ENCODE measurements at places on chromosomes 7 and 10.

- peak; percentile 64 for DNase-seq
These were observed at the start of gene JCAD for GRCh38 chr10:30059209-30060107. JCAD (minus strand) TSS chr10:30059586; CDS start chr10:30047812, 11,774 bp downstream.

- peak; percentile 46 for DNase-seq
These were observed 24.9 kb upstream of the ADO start for GRCh38 chr10:62779487-62780248.

- no peak for DNase-seq
These were observed 85.6 kb downstream of the ST8SIA6 start for GRCh38 chr10:17368708-17369272.

- DNase-seq: no peak
These were observed 1.4 kb downstream of the HYAL4 start for GRCh38 chr7:123846217-123846891.

- no peak for DNase-seq
These were observed 30.1 kb downstream of the SND1 start for GRCh38 chr7:127682140-127682539.

DNA sequence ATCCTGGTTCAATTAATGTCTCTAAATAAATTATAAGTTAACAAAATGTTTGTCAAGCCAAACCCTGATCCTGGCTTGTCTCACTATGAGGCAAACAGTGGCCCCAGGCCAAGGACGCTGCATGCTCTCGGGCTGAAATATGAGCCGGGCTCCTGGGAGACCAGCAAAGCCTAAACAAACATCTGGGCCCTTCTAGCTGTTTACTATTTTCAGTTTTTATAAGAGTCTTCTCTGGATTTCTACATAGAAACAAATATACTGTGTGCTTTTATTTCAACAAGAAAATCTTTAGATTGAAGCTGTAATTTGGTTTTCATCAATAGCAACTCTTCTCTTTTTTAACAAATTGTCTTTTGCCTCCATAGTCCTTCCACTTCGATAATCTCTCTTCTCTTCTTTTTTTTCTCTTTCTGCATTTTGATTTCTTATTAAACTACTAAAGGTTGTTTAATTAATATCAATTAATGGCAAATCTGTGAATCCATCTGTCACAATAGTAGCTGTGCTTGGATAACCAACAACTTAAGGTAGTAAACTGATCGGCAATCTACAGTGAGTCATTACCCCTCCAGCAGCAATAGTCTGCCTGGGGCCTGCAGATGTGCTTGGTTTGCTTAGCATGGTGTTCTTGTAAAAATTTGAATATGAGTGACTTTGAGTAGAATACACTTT lies 83.3 kb upstream of the DNAJC1 start:
- DNase-seq: no peak

- DNase-seq: peak; percentile 83
These were observed 55.8 kb downstream of the RBM17 start for GRCh38 chr10:6144406-6145165.

DNA sequence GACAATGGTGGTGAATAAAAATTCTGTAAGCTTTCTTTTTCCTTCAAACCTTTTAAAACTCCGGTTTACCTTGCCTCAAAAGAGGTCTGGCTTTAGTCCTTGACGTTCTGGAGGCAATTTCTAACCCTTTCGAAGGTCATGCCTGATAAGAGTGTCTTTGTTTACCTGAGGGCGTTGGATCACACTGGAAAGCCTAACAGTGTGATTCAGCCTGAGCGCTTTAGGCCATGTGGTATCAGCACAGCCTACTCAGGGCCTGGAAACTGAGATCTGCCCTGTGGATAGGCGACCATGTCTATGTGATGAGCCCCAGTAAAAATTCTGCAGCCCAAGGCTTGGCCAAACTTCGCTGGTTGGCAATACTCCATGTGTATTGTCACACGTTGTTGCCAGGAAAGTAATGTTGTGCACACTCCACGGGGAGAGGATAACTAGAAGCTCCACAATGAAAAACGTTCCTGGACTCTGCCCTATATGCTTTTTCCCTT lies 10.7 kb downstream of the CCDC6 start:
- no peak for DNase-seq

GRCh38 chr10:11520892-11521291 lies 90.6 kb downstream of the USP6NL start:
- DNase-seq: no peak

DNA sequence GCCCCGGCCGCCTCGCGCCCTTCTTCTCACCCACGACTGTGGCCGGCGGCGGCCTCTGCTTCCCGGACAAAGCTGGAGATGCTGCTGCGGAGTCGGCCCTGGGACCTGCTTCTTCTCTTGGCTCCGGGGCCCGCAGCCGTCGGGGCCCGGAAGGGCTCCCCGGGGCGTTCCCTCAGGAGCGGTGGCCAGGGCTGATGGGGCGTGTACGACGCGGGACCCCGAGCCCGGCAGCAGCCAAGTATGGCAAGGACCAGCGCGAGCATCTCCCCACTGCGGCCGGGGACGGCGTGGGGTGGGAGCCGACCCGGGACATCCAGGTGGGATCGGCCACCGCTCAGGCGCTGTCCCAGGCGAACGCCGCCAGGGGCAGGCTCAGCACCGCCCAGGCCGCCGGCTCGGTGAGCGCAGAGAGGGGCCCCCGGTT lies 27.6 kb upstream of the BMS1 start:
- DNase-seq: no peak

DNA sequence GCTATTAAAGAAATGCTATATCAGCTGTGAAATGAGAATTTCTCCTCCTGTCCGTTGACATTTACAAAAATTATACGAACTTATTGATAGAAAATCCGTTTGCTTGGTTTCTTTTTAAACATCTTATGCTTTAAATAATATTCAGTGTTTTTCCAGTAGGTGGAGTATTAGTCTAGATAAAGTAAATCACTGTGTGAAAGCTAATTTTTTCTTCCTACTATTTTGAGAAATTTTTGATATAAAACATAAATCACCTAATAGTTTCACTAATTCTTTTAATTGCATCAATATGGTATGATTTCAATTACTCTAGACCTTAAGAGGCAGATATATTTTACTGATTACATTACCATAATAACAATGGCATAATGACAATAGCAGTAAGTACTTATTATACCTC lies 335.2 kb upstream of the C7orf33 start:
- DNase-seq: no peak

GRCh38 chr10:103812004-103812403 lies 43.4 kb downstream of the SH3PXD2A start:
- no peak for DNase-seq

DNA sequence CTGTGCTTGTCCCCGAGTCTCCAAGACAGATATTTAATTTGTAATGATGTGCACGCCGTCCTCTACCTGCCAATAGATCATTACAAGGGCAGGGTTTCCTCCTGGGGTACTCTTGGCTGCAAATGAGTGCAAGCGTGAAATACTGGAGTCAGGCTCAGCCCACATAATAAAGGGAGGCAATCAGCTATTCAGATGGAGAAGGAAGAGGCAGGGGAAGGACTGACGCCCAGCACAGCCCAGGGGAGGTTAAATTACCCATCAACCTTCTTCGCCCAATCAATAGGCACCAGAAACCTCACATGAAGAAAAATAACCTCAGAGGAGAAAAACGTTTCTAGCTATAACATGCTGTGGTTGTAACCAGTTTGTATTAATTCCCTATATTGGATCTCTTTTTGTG lies 544.9 kb upstream of the ADARB2 start:
- DNase-seq: no peak
